GM04504 (cell line): ENCODE measurements at places on chromosomes 2 and 18.

GRCh38 chr2:60260639-60261296, 292.7 kb downstream of the BCL11A start:
- DNase-seq: no peak

DNA sequence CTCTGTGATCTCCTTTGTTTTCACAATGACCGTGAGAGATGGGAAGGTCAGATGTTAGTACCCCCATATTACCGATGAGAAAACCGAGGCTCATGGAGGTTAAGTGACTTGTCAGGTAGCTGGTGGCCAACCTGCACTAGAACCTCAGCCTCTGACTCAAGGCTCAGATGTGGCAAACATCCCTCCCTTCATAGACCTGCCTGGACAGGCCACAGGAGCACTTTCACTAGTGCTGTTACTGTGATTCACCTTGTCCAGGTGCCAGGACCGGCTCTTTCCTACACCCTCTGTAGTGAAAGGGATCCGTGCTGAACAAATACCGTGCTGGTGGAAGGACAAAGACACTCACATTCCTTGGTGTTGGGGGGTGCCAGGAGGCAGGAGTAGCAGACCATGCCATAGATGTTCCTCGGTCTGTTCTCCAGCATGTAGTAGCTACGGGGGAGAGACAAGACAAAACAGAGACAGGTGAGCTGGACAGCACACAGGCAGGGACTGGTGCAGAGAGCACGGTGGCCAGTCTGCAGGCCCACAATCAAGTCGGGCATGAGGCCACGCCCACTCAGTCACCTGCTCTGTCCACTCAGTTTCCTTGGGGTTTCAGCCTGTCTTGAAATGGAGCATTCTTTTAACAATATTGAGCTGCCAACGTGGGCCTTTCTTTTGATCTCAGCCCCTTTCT, 65.9 kb downstream of the EDAR start:
- no peak for DNase-seq

GRCh38 chr2:161353543-161353942, 45.3 kb downstream of the PSMD14 start:
- DNase-seq: no peak

- no peak for DNase-seq
Observed at GRCh38 chr2:26816893-26817292, 31.0 kb downstream of the CENPA start.

DNA sequence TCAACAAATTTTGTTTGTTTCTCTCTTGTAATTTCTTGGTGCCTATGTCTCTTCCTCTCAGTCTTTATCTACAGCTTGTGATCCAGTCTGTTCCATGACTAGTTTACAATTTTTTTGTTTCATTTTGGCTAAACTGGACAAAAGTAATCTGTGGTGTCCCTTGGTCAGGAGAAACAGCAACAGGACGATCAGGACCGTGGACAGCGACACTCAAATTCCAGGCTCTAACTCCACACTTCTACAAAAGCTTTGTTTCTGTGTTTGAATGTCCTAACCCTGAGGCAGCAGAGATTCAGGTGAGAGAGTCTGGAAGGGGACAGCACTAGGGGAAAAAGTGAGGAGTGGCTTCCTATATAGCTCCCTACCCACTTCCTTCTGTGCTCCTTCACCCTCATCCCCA, 593.3 kb upstream of the FANCL start:
- DNase-seq: peak; percentile 3

DNA sequence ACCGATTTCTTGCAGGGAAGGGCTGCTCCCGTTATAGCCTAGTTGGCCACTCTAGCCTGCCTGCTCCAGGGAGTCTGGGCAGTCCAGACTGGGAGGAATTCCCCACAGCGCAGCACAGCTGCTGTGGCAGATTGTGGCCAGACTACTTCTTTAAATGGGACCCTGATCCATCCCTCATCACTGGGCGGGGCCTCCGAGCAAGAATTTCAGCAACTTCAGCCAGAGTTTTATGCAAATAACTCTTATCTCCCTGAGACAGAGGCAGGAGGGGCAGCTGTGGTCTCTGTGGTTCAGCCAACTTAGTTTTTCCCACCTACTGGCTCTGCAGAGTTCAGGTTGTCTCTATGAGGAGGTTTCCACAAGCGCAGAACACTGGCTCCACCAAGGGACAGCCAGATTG, 1583.2 kb downstream of the SUCLG1 start:
- no peak for DNase-seq

DNA sequence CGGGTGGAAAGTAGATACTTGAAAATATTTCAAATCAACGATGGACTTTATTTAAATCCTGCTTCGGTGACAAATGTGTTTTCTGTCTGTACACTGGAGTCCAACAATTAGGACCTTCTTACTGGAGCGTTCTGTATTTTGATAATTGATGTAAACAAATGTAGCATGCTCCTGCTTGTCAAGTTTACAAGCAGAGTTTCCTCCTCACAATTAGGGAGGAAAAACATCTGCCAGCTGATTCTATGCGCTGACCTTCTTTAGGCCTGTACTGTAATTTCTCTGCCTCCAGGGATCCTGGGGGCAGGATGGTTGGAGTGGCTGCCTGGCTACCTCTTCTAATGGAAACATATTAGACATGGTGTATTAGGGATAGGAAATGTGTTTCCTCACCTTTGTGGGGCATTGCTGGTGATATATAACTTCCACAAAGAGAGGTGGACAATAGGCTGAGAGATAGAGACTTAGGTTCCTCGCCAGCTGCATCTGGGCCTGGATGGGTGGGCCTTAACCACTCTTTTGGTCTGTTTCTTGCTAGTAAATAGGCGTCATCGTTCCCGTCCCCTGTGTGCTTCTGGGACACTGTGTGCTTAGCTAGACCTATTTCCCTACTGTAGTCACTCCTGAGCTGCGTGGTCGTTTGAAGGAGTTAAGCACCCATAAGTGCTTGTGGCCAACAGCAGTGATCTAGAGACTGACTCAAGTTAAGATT, 19.3 kb downstream of the GATA6 start:
- DNase-seq: no peak

- no peak for DNase-seq
Observed at GRCh38 chr2:127080938-127081755, 25.8 kb downstream of the BIN1 start.
